ENCODE measurements at places on chromosomes 7 and 10.
A peak's percentile ranks its signal among the peaks of the same experiment; 100 is the strongest.

DNA sequence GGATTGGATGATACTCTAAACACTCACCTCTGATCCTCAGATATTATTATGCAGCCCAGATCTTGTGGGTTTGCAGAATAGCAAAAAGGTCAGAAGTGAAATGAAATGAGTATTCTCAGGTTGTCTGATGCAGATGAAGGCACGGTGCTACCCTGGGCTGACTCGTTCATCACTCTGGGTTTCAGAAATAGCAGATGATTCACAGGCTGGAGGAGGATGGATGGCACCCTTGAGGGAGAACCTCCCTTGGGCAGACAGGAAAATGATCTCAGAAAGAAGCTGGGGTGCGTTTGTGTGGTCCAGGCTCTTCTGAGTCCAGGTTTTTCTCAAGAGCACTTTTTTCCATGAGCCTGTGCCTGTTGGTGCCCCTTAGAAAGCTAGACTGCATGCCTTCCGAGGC, 515.8 kb upstream of the MKI67 start:
- no peak for DNase-seq

GRCh38 chr10:96591946-96592345, 5.1 kb upstream of the TM9SF3 start:
- no peak for DNase-seq

- DNase-seq: no peak
Measured at GRCh38 chr7:38842746-38843145, 66.2 kb downstream of the VPS41 start.

DNA sequence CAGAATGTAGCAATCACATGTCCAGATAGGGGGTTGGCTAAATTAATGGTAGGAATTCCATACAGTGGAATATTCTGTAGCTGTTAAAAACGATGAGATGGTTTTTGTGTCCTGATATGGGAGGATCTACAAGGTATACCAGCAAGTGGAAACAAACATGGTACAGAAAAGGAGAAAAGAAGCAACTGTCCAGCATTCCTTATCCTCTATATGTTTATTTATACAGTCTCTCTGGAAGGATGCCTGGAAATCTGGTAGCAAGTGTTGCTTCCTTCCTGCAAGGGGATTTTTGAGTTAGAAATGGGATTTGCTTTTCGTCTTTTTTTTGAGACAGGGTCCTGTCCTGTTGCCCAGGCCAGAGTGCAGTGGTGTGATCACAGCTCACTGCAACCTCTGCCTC, 19.3 kb downstream of the IL15RA start:
- no peak for DNase-seq

DNA sequence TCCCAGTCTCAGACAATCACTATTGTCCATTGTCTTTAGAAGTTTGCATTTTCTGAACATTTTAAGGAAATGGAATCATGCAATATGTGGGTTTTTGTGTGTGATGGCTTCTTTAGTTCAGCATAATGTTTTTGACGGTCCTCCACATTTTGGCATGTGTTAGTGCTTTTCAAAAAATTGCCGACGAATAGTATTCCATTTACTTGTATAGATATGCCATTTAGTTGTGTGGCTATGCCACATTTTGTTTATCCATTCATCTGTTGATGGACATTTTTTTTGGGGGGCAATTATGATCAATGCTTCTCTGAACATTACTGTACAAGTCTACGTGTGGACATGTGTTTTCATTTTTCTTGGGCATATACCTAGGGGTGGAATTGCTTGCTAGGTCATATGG, 12.0 kb upstream of the LAMB4 start:
- DNase-seq: no peak

GRCh38 chr7:73613954-73614735, 10.2 kb downstream of the MLXIPL start:
- DNase-seq: no peak

GRCh38 chr7:84055904-84056605, 138.5 kb downstream of the SEMA3A start:
- no peak for DNase-seq

GRCh38 chr7:137703291-137704010, 143.3 kb downstream of the DGKI start:
- no peak for DNase-seq

- no peak for DNase-seq
Measured at GRCh38 chr7:140645166-140645900, 4.7 kb upstream of the DENND2A start.

DNA sequence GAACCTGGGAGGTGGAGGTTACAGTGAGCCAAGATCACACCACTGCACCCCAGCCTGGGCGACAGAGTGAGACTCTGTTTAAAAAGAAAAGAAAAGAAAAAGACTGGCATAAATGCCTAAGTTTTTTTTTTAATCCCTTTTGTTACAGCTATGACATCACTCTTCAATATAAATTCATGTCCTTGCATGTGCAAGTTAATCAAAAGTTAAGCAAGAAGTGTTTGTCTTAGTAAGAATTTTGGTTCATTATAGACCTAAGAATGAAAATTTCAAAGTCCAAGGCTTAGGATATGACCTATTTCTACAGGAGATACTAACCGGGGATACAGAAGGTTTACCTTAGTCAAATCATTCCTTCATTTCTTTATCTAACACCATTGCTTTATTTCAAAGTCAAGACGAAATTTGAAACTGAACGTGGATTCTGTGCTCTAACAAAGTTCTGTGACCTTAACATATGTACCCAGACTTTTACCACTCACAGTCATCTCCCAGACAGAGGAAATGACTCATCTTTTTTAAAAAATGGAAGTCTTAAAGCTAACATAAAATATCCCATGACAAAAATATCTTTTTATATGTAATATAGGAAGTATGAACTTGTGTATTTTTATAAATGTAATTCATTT, 29.3 kb upstream of the ITGB8 start:
- DNase-seq: no peak

DNA sequence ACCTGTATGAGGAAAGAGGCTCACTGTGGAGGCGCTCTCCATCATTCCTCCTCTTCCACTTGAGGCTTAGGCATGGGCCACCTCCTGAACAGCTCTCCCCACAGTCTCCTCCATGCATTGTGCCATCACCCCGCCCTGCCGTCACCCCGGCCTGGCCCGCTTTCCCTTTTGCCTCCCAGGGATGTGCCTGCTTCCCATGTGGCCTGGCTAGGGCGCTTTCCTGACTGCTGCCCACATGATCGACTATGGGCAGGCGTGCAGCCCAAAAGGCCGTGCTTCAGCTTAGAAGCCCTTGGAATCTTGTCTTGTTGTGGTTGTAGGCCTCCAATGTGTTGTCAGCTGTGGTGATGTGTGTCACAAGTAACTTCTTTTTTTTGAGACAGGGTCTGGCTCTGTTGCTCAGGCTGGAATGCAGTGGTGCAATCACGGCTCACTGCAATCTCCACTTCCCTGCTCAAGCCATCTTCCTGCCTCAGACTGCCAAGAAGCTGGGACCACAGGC, 1.8 kb upstream of the ACTR3C start:
- no peak for DNase-seq

DNA sequence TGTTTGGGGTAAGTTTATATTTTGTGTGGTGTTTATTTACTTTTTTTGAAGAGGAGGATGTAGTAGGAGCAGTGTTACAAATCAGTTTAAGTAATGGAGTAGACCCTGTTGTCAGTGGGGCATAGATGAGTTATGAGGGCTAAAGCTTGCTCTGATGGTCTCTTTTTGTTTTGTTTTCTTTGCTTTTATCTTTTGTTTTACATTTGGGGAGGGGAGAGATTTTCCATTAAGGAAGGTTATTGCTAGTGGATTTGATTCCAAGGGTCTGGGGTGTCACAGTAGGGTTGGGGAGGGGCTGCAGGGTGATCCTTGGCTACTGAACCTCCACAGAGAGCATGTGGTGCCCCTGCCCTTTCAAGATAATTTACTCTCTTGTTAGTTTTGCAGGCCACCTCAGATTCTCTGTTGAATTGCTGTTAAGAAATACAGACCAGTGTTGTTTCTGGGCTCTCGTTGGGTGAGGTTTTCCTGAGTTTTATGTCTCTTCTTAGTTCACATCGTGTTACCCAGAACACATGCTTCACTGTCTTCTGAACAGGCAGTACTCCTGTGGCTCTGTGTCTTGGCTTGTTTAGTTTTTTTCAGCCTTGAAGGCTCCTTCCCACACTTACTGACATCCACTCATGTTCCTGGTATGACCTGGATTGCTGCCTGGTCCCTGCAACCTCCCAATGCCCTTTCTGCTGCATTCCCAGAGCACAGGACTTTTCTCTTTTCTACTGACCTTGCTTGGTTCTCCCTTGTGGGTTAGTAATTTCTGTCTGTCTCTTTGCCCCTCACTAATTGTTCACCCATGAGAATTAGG, 4.2 kb downstream of the KIFBP start:
- peak; percentile 91 for DNase-seq

DNA sequence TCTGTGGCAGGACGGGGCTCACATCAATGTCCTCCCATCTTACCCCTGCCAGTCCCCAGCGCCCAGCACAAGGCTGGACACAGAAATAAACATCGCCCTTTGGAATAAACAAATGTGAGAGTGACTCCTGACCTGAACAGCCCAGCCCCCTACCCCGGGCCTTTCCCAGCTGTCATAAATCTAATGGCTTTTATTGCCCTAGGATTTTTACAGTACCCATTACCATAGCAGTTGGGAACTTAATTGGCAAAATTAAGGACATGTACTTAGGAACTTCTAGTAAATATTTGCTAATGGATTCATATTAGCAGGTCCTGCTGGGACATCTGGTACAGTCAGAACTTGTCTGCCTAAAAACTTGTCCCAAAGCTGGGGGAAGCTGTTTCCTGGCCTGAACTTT, 76.6 kb downstream of the GLRX3 start:
- DNase-seq: no peak

DNA sequence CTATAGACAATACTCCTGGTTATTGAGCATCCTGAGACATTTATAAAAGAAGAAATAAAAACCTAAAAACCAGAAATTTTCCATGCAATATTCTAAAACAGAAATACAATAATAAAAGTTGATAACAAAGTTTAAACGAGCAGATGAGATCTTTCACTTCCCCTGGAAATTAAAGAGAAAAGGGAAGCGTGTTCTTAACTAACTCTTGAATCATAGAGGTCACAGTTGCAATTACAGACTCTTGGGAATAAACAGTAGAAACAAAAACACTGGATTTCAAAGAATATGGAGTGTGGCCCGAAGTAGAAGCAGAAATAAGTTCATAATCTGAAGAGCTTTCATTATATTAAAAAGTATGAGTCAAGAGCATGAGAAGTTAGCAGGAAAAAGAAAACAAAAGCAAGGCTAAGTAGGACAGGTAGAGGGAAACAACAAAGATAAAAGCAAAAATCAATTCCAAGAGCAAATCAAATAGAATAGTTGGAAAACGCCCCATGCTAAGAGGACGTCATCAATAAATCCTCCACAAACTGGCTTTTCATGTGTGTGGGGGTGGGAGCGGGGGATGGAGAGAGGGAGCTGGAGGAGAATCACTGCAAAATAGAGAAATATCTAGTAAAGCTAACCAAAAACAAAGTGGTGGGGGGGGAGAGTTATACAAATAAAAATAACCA, 55.2 kb upstream of the C10orf71 start:
- DNase-seq: no peak

- no peak for DNase-seq
Measured at GRCh38 chr7:152910545-152911225, 151.1 kb downstream of the ACTR3B start.

DNA sequence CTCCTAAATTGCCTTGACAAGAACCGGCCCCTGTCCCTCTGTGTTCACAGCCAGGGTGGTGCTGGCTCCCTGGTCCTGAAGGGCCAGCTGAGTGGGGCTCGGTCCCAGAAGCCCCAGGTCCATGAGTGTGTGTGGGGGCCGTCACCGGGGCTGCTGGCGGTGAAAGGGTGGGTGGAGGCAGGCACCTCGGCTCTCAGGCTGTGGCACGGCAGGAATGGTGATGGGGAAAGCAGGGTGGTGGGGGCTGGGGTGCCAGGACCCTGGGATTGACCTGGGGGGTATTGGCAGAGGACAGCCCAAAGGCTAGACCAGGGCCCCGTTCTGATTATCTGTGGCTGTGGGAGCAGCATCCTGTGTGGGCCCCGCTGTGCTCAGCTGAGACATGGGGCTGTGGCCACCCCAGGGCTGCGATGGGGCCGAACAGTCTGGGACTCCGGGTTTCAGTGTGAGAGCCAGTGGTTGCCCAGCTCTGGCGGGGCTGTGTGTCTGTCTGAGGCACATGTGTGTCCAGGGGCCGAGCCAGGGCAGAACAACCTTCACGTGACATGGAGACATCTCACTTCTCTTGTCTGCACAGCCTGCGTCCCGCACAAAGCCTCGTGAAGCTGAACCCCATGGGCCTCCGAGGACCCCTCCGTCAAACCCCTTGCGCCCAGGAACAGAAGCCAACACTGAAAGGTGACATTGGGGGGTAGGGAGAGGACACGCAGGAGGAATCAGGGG, 144.2 kb downstream of the ELFN1 start:
- no peak for DNase-seq

- DNase-seq: no peak
Measured at GRCh38 chr7:149791-150636, 42.4 kb upstream of the FAM20C start.

- no peak for DNase-seq
Measured at GRCh38 chr7:98713165-98713810, 96.2 kb downstream of the NPTX2 start.

- DNase-seq: no peak
Measured at GRCh38 chr7:46071601-46072000, 150.5 kb upstream of the IGFBP3 start.

GRCh38 chr7:103705542-103705941, 259.5 kb upstream of the SLC26A5 start:
- no peak for DNase-seq

DNA sequence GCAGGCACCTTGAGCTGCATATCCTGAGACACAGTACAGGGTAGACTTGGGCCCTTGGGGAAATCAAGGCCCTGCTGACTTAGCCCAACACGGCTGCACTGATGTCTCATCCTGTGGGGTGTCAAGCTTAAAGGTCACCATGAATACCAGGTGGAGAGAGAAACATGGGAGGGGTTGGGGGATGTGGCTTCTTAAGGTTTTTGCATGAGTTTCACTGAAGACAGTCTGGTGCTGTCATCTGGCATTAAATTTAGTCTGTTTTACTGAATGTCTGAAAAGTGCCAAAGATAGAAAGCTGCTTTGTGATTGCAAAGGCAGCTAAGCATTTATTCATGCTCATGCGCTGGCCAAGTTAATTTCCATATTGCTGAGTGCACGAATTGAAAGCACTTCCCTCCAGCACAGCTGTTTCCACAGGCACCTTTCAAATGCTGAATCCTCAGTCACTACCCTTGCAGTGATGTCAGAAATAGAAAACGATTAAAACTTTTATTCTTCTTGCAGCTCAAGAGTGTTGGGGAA, 102.1 kb downstream of the OSBPL3 start:
- DNase-seq: no peak

GRCh38 chr7:47601881-47602249, 20.0 kb upstream of the TNS3 start:
- no peak for DNase-seq

GRCh38 chr7:127035203-127035849, 217.4 kb downstream of the GRM8 start:
- DNase-seq: no peak

DNA sequence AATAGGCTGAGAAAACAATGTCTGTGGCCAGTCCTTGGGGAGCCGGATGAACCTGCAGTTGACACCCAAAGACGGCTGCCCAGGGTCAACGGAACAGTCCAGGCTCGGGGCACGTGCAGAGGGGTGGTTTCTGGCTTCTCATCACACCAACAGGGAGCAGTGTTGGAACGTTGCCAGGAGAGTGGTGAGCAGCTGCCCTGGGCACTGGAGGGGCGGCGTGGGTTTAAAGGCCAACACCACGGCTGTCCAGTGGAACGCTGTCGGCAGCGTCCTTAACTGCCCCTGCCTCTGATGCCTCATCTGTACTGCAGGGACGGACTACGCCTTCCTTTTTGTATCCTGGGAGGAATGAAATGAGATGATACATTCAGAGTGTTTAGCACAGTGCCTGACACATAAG, 19.8 kb downstream of the JCAD start:
- no peak for DNase-seq
